ENCODE measurements at places on chromosomes 11 and 22. TPM values are rescaled to one million over a fixed set of nuclear protein-coding genes. Genes with fewer than 3 reads are reported as not detected.

The CHST1 gene
- total RNA-seq: 0.80 TPM

The PGA5 gene
- total RNA-seq: 0.19 TPM

The DDI1 gene
- total RNA-seq: not detected

The ASCL2 gene
- total RNA-seq: 2.5 TPM

The ACAT1 gene
- total RNA-seq: 29.4 TPM

The NXPE4 gene
- not detected for total RNA-seq

The ADSL gene
- 104 TPM for total RNA-seq

The FGF19 gene
- total RNA-seq: 0.09 TPM

The OOSP4B gene
- not detected for total RNA-seq

The SCN4B gene
- 2.1 TPM for total RNA-seq

GRCh38 chr11:16194566-16194965 is 161.8 kb downstream of the SOX6 start:
- H3K4me1 ChIP-seq: peaks cover 3% of the 10 kb centered on the region
- no peaks in the 10 kb centered on the region for H3K27me3 ChIP-seq
- H3K4me3 ChIP-seq: no peak overlapping the region
- no peak overlapping the region for H3K27ac ChIP-seq

- no peaks in the 10 kb centered on the region for H3K4me1 ChIP-seq
- no peak within 1 kb of the TSS for H3K27ac ChIP-seq
- H3K27me3 ChIP-seq: peaks cover 77% of the 10 kb centered on the region
- no peak for DNase-seq
Observed at GRCh38 chr11:71252269-71252769, at the start of gene SHANK2. SHANK2 (minus strand) TSS chr11:71252577; CDS start chr11:71147326, 105,251 bp downstream.

GRCh38 chr11:9607511-9607899 is 34.0 kb downstream of the WEE1 start:
- DNase-seq: no peak
- H3K36me3 ChIP-seq: no peaks in the 10 kb centered on the region
- no peak overlapping the region for H3K27ac ChIP-seq

DNA sequence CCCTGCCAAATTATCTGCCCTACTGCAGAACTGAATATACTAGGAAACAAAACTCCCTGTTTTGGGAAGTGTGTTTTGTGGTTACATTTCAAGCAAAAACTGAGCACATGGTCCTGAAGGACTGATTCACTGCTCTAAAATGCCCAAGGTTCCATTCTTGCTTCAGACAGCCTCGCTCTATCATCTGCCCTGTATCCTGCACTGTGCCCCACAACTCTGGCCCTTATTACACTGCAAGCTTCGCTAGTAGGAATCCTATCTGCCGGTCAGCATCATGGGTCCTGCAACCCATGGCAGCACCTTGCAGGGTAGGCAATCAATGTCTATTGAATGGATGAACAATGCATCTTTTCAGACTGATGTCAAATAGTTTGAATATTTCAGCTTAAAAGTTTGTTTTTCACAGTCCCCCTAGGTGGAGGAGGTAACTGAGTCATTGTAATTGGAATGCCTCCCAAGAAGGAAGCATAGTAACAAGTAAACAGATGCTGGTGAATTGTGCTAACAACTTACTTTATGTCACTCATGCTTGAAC is 21.3 kb downstream of the LAYN start:
- no peak overlapping the region for H3K27ac ChIP-seq
- H3K4me1 ChIP-seq: no peaks in the 10 kb centered on the region
- no peak for DNase-seq
- H3K36me3 ChIP-seq: no peaks in the 10 kb centered on the region
- no peaks in the 10 kb centered on the region for H3K27me3 ChIP-seq

- H3K4me1 ChIP-seq: no peaks in the 10 kb centered on the region
- DNase-seq: no peak
- no peaks in the 10 kb centered on the region for H3K27me3 ChIP-seq
- no peak overlapping the region for H3K27ac ChIP-seq
Observed at GRCh38 chr22:30206944-30207343, 39.6 kb downstream of the LIF start.

- H3K36me3 ChIP-seq: peaks cover 25% of the 10 kb centered on the region
- H3K27me3 ChIP-seq: no peaks in the 10 kb centered on the region
- DNase-seq: no peak
- H3K4me3 ChIP-seq: no peak overlapping the region
Observed at GRCh38 chr22:37634417-37634924, 5.0 kb upstream of the SH3BP1 start.

GRCh38 chr11:69350596-69350995 is 56.6 kb downstream of the MYEOV start:
- H3K4me3 ChIP-seq: no peak overlapping the region
- peaks cover 3% of the 10 kb centered on the region for H3K27me3 ChIP-seq
- no peaks in the 10 kb centered on the region for H3K36me3 ChIP-seq
- no peak overlapping the region for H3K27ac ChIP-seq
- no peak for DNase-seq
- H3K4me1 ChIP-seq: no peaks in the 10 kb centered on the region

- H3K4me3 ChIP-seq: no peak overlapping the region
- H3K4me1 ChIP-seq: peaks cover 19% of the 10 kb centered on the region
- no peak overlapping the region for H3K27ac ChIP-seq
- no peak for DNase-seq
- H3K36me3 ChIP-seq: no peaks in the 10 kb centered on the region
Observed at GRCh38 chr11:111605681-111606080, 3.4 kb downstream of the SIK2 start.

GRCh38 chr11:133014337-133014736 is 518.0 kb downstream of the OPCML start:
- DNase-seq: no peak
- no peak overlapping the region for H3K4me3 ChIP-seq
- H3K27ac ChIP-seq: no peak overlapping the region
- no peaks in the 10 kb centered on the region for H3K36me3 ChIP-seq

DNA sequence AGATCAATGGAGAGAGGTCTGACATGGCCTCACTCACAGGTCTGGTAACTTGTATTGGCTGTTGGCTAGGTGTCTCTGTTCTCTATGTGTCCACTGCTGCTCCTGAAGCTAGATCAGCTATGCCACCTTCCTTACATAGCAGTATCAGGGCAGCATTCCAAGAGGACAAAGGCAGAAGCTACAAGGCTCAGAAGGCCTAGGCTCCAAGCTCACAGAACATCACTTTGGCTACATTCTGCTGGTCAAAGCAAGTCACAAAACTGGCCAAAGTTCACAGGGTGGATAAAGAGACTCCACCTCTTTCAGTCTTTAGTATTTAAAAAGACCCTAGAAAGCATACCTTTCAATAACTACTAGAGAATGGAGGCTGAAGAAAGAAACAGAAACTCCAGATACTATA is 4.1 kb downstream of the SLC5A12 start:
- H3K4me3 ChIP-seq: no peak overlapping the region
- no peak for DNase-seq
- H3K27ac ChIP-seq: no peak overlapping the region
- no peaks in the 10 kb centered on the region for H3K27me3 ChIP-seq
- H3K36me3 ChIP-seq: no peaks in the 10 kb centered on the region

DNA sequence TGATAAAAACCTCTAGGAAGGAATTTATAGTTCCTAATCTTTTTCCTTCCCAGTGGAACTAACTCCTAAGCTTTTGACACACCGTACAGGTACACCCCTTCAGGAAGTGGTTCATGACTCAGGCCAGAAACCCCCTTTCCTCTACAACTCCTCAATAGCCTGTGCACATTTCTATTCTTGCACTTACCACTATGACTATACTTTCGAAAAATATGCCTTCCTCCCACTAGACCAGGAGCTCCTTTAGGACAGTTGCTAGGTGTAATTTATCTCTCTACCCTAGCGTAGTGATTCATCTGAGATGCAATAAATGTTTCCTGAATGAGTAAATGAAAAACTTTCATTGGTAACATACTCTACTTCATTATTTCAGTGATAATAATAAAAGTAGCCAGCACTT is 14.5 kb downstream of the MAP6 start:
- no peak overlapping the region for H3K4me3 ChIP-seq
- no peaks in the 10 kb centered on the region for H3K27me3 ChIP-seq
- H3K27ac ChIP-seq: no peak overlapping the region

- no peaks in the 10 kb centered on the region for H3K27me3 ChIP-seq
- H3K36me3 ChIP-seq: peaks cover 3% of the 10 kb centered on the region
- peaks cover 19% of the 10 kb centered on the region for H3K4me1 ChIP-seq
- H3K4me3 ChIP-seq: no peak overlapping the region
- H3K27ac ChIP-seq: no peak overlapping the region
- DNase-seq: no peak
Observed at GRCh38 chr11:35235936-35236666, 97.1 kb downstream of the CD44 start.

- peaks cover 39% of the 10 kb centered on the region for H3K36me3 ChIP-seq
- H3K4me1 ChIP-seq: no peaks in the 10 kb centered on the region
- DNase-seq: no peak
- H3K27ac ChIP-seq: no peak overlapping the region
Observed at GRCh38 chr11:73397468-73398131, 21.4 kb downstream of the RELT start.

GRCh38 chr11:79520086-79520485 is 79.3 kb upstream of the TENM4 start:
- H3K36me3 ChIP-seq: no peaks in the 10 kb centered on the region
- H3K27me3 ChIP-seq: no peaks in the 10 kb centered on the region
- no peak overlapping the region for H3K4me3 ChIP-seq
- H3K4me1 ChIP-seq: no peaks in the 10 kb centered on the region
- no peak overlapping the region for H3K27ac ChIP-seq

GRCh38 chr11:133134314-133135173 is 397.8 kb downstream of the OPCML start:
- H3K27me3 ChIP-seq: no peaks in the 10 kb centered on the region
- no peak overlapping the region for H3K27ac ChIP-seq
- H3K4me1 ChIP-seq: no peaks in the 10 kb centered on the region
- no peak overlapping the region for H3K4me3 ChIP-seq

DNA sequence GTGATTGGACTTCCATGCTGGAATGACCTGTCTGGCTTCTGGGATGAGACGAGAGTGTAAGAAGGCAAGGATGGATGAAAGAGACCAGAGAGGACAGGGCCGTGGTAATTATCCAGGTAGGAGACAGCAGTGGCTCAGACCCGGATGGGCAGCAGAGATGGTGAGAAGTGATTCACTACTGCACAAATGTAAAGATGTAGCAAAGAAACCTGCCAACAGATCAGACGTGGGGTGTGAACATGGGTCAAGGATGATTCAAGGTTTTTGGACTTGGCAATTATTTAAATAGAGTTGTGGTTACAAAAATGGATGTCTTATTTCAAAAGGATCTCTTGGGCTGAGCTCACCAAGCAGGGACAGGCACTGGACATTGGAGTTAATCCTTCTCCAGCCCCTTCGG is 32.7 kb downstream of the RIBC2 start:
- no peaks in the 10 kb centered on the region for H3K27me3 ChIP-seq
- H3K4me3 ChIP-seq: no peak overlapping the region
- no peaks in the 10 kb centered on the region for H3K36me3 ChIP-seq
- DNase-seq: no peak

DNA sequence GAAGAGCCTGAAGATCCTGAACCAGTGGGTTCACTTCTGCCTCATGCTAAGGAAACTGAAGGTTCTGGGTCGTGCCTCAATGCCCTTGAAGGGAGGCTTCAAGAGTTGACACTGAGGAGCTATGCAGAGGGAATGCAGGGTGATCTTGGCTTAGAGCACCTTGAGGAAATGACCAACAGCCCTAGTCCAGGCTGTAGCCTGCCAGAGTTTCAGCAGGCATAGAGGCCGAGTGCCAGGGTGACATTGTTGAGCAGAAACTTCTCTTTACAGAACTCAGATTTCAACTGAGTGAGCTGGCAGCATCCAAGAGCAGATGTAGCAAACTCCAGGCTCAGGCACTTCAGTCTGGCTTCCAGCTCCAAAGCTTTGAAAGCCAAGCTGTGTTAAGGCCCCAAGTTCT is 23.1 kb upstream of the CAPRIN1 start:
- H3K4me3 ChIP-seq: no peak overlapping the region
- no peak overlapping the region for H3K27ac ChIP-seq
- H3K4me1 ChIP-seq: no peaks in the 10 kb centered on the region
- no peaks in the 10 kb centered on the region for H3K27me3 ChIP-seq
- DNase-seq: no peak
- no peaks in the 10 kb centered on the region for H3K36me3 ChIP-seq

DNA sequence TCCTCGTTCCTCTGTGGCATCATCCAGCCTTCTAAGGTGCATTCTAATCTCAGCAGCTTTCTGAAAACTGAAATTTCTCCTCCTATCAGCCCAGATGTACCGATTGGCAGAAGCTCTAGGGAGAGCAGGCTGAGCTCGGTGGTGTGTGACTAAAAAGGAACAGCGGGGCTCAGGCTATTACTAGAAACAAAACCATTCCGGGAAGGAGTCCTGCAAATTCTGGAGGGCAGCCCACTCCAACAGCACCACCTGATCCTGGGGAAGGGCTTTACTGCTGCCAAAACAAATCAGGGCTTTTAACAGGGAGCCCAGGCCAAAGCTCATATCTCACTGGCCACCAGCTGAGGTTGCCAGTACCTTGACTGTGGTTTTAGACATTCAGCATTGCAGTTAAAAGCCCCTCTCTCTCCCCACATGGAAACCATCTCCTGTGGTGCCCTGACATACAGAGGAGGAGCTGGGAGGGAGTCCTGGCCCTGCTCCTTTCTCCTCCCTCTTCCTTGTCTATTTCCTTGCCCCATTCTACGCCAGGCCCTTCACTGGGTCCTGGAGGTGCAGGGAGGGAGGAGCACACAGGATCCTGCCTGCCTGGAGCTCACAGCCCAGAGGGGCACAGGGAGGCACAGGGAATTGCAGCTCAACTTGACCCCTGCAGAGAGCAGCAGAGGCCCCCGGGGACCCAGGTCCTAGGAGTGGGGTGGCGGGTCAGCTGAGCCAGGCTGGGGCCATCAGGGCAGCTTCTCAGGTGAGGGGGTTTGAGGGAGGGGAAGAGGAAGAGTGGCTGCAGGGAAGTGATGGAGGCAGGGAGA is 889 bp downstream of the PLAAT4 start:
- H3K4me1 ChIP-seq: peaks cover 12% of the 10 kb centered on the region
- H3K27me3 ChIP-seq: no peaks in the 10 kb centered on the region
- no peak for DNase-seq
- H3K4me3 ChIP-seq: peak overlapping the region; percentile 54
- peaks cover 2% of the 10 kb centered on the region for H3K36me3 ChIP-seq
- H3K27ac ChIP-seq: peak overlapping the region; percentile 84

DNA sequence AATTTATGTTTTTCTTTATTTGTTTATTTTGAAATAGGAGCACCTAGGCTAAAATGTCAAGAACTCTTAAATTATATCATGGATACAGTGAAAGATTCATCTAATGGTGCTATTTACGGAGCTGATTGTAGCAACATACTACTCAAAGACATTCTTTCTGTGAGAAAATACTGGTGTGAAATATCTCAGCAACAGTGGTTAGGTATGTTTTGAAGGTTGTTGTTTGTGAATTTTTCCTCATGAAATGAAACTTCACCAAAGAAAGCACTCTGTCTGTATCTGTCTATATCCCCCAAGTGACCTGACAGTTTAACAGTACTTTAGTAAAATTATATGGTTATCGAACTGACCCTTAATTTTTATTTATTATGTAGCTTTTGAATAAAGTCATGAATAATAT is 12.8 kb downstream of the ATM start:
- H3K27me3 ChIP-seq: no peaks in the 10 kb centered on the region
- no peaks in the 10 kb centered on the region for H3K36me3 ChIP-seq
- H3K27ac ChIP-seq: no peak overlapping the region
- peaks cover 7% of the 10 kb centered on the region for H3K4me1 ChIP-seq

GRCh38 chr22:38311323-38311620 is 6.0 kb downstream of the CSNK1E start:
- H3K4me3 ChIP-seq: no peak overlapping the region
- DNase-seq: no peak
- H3K4me1 ChIP-seq: peaks cover 37% of the 10 kb centered on the region
- no peaks in the 10 kb centered on the region for H3K27me3 ChIP-seq

GRCh38 chr22:17841836-17842235 is 67.6 kb upstream of the BID start:
- H3K4me3 ChIP-seq: no peak overlapping the region
- DNase-seq: no peak
- H3K36me3 ChIP-seq: no peaks in the 10 kb centered on the region
- H3K4me1 ChIP-seq: no peaks in the 10 kb centered on the region
- no peak overlapping the region for H3K27ac ChIP-seq
- no peaks in the 10 kb centered on the region for H3K27me3 ChIP-seq

All from thymus (tissue), 14 donors.